PC-9 (cell line): ENCODE measurements at places on chromosomes 1 and 21. TPM values are rescaled to one million over a fixed set of nuclear protein-coding genes. Genes with fewer than 3 reads are reported as not detected.

DNA sequence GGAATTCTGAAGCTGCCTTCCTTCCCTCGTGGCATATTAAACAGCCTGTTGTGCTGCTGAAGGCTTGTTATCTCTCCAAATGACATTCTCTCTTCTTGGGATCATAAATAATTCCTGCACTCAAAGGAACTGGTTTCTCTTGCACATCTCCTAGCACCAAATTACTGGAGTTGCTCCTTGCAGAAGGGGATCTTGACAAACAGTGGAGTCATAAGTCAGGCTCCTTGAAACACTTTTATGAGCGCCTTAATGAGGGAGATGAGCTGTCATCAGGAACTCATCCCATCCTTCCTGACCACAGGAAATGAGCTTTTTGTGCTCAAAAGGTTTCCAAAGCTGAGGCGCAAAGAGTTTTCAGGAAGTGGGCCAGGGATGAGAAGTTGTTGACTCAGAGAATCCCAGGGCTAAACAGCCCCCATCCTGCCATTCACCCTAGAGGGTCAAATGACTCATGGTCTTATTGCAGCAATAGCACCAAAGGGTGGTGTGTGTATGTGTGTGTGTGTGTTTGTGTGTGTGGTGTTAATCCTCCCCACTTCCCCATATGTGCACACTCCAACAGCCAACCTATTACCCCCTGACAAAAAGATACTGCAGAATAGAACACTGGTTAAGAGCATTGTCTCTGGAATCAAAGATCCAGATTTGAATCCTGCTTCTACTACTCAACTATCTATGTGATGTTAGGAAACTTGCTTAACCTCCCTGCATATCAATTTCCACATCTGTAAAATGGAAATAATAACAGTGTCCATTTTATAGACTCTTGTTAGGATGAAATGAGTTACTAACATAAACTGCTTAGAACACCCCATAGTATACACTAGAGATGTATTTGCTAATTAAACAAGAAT is 2.8 kb upstream of the PHC2 start:
- peak; percentile 49 for DNase-seq

GRCh38 chr21:38691631-38692030 is 114.1 kb upstream of the ETS2 start:
- no peak for DNase-seq

- DNase-seq: no peak
Observed at GRCh38 chr1:15160626-15161025, 7.1 kb downstream of the TMEM51 start.

Gene BCL10
- total RNA-seq: 30.4 and 32.0 TPM in 2 replicates
